ENCODE measurements at places on chromosomes 3 and 15. TPM values are rescaled to one million over a fixed set of nuclear protein-coding genes. Genes with fewer than 3 reads are reported as not detected.

ZKSCAN7 gene
- 6.8 TPM for polyA plus RNA-seq

CPA3 gene
- polyA plus RNA-seq = not detected

PDE12 gene
- polyA plus RNA-seq = 5.4 TPM

C3orf49 gene
- not detected for polyA plus RNA-seq

GLDN gene
- 10.0 TPM for polyA plus RNA-seq

SH2D7 gene
- not detected for polyA plus RNA-seq

GOLGA6D gene
- not detected for polyA plus RNA-seq

SERINC4 gene
- polyA plus RNA-seq = 0.22 TPM

CCR5 gene
- 0.08 TPM for polyA plus RNA-seq

GPR160 gene
- 0.68 TPM for polyA plus RNA-seq

TIMP4 gene
- 9.1 TPM for polyA plus RNA-seq

CLDN18 gene
- polyA plus RNA-seq = not detected

SEMA3G gene
- polyA plus RNA-seq = 5.0 TPM

SPESP1 gene
- polyA plus RNA-seq = not detected

SLC28A1 gene
- polyA plus RNA-seq = not detected

NOX5 gene
- polyA plus RNA-seq = not detected

DIPK2A gene
- polyA plus RNA-seq = 5.6 TPM

COPB2 gene
- polyA plus RNA-seq = 81.0 TPM

DZIP3 gene
- 8.4 TPM for polyA plus RNA-seq

PTX3 gene
- polyA plus RNA-seq = 0.81 TPM

RLBP1 gene
- 1.1 TPM for polyA plus RNA-seq

SEMA7A gene
- 22.2 TPM for polyA plus RNA-seq

PARP9 gene
- polyA plus RNA-seq = 7.1 TPM

METTL6 gene
- polyA plus RNA-seq = 10.1 TPM

CFAP92 gene
- 0.27 TPM for polyA plus RNA-seq

IL17RD gene
- 6.1 TPM for polyA plus RNA-seq

MORC1 gene
- polyA plus RNA-seq = not detected

TMEM158 gene
- 13.0 TPM for polyA plus RNA-seq

XPC gene
- polyA plus RNA-seq = 18.6 TPM

CHRM5 gene
- 4.4 TPM for polyA plus RNA-seq

ADCY5 gene
- polyA plus RNA-seq = 14.5 TPM

ZNF660 gene
- polyA plus RNA-seq = 2.7 TPM

ATP8B4 gene
- 0.88 TPM for polyA plus RNA-seq

TP53BP1 gene
- 22.8 TPM for polyA plus RNA-seq

GOLGA8N gene
- 0.61 TPM for polyA plus RNA-seq
